ENCODE measurements at places on chromosomes 11 and 22.

- DNase-seq, result no peak
Measured at GRCh38 chr11:70541176-70541575, 142.8 kb downstream of the CTTN start.

GRCh38 chr22:21055880-21056319 lies 10.2 kb downstream of the LRRC74B start:
- DNase-seq, result no peak

DNA sequence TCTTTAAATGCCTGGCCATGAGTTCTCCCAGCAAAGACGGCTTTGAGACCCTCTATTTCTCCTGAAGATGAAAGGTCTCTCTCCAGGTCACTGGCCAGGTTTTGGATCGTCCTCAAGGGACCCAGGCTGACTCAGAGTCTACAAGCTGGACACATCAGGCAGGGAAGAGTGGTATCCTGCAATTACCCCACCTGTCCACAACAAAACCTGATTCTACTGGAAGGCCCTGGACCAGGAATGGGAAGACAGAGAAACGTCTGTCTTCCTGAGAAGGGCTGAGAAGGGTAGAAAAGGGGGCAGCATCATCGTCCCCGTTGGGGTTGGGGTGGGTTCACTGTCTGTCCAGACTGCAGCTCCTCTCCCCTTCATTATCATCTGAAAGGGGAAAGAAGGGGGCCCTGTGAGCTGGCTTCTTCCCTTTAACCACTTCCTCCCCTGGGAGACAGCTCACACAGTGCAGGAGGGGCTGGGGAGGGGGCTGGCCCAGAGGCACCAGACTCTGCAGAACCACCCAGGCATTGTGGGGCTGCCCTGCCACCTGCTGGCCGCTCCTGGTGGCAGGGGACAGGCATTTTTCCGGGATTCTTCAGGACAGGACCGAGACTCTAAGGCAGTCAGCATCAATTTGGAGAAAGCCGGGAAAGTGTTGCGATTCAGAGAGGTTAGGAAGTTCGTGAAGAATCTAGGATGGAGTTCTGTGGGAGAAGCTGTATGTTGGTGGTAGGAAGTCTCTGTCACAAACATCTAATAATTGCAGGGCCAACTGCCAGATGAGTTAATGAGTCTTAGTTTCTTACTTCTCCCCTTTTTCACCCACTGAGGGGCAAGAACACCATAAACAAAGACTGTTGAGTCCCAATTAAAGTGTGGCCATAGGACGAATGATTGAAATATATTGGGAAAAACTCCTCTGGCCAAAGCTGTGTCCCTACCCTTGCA lies 57.6 kb downstream of the SYN3 start:
- peak; percentile 67 for DNase-seq

- DNase-seq, result no peak
Measured at GRCh38 chr22:45413013-45413367, 409 bp downstream of the SMC1B start.

DNA sequence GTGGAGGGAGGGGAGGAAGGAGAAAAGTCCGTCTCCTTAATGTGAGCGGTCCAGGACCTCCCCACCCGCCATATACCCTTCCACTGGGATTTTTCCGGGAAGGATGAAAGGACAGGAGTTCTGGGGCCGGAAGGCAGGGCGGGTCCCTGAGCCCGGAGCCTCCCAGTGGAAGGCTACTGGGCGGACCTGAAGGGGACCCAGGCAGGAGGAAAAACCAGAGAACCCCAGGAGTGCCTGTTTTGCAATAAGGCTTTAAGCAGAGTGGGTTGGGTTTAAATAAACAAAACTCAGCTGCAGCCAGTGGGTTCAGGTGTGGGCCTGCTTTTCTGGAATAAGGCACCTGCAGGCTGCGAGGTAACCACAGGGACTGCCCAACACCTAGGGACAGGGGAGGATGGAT lies 1.7 kb upstream of the CELSR1 start:
- no peak for DNase-seq

DNA sequence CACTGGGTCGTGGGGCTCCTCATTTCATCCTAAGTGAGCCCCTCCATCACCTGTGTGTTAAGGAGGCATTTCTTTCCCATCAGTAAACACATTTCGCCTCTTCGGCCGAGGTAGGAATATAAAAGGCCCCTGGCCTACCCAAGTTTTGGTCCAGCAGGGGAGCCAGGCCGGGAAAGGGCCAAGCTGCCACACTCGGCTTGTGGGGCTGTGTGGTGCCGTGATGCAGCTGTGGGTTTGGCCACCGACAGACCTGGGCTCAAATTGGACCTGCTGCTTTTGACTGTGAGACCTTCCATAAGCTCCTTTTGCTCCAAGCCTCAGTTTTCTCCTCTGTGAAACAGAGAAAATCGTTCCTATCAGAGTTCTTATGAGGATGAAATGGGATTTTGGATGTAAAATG lies 771 bp downstream of the NDUFV1 start:
- no peak for DNase-seq

GRCh38 chr22:46993633-46994032 lies 231.2 kb downstream of the TBC1D22A start:
- no peak for DNase-seq

- DNase-seq, result peak; percentile 8
Measured at GRCh38 chr11:99370549-99371216, 349.9 kb downstream of the CNTN5 start.

DNA sequence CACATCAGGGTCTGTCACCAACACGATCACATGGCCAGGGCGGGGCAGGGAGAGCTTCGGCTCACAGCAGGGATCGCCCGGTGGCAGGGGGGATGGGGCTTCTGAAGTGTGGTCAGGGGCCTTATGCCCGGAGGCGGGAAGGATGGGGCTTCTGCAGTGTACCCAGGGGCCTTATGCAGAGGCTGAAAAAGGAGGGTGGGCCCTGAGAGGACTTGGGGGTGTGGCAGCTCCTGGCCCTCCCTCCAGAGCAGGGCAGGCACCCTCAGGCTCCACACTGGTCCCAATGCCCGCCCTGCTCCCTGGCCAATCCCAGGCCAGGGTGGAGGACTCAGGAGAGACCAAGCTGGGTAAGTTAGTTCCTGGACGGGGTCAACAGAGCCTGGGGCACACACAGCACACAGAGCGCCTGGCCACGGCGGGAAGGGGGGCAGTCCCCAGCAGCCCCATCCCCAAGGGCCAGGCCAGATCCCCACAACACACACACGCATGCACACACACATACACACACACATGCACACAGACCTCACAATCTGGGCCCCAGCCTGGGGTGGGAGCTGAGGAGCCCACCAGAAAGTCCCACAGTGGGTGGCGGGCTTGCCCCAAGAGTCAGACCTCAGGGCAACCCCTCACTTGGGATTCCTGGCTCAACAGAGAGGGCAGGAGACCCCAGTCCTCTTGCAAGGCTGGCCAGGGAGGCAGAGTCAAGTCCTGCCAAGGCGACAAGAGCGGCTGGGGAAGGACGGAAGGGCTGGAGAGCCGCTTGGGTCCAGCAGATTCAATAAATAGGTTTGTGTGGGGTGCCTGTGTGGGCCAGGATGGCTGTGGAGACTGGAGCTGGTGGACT lies 1.1 kb upstream of the CEND1 start:
- DNase-seq, result no peak

GRCh38 chr22:33919391-33920196 lies 682 bp downstream of the LARGE1 start:
- DNase-seq, result no peak

DNA sequence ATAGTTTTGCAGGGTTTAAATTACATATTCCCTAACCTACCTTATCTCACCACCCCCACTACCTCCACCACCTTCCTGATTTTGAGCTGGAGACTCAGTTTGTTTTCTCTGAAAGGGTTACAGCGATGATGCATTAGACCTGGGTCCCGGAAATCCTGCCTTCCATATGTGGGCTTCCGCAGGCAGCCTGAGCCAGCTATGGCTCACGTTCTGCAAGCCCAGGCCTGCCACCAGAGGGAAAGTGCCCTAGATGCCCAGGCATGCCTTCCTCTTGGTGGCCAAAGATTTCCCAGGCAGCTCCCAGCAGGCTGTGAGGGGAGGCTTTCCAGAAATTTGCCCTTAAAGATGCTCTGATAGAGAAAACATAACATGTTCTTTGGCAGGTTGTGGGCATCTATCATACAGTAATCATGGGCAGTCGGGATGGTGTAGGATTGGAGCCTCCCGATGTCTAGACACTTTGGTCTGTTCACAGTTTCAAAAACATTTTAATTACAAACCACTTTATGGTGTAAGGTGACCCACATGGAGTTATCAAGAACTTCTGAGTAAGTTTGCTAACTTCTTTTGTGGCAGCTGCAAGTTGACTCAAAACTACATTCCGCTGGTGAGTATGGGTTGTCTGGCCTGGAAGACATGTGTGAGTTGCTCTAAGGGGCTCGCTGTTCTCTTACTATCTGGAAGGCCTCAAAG lies 79.3 kb downstream of the MICAL2 start:
- no peak for DNase-seq

GRCh38 chr11:6200975-6201374 lies 2.0 kb downstream of the OR52W1 start:
- DNase-seq, result no peak

- DNase-seq, result no peak
Measured at GRCh38 chr22:24400726-24401596, 26.4 kb upstream of the ADORA2A start.

DNA sequence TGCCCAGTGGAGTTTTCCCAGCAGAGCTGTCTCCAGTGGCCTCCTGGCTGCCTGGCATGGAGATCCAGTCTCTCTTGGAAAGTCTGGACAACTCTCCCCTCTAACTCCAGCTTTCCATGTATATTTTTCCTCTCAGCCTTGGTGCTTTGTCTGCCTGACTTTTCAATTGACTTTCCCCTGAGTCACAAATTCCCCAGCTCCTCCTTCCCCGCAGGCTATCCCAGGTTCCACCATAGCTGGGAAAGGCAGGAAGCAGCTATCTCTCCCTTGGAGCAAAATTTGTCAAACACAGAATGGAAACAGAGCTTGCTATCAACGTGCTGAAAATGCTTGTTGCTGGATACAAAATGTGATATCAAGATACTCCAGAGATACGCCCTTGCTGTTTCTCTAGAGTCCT lies 384.8 kb downstream of the TMEM135 start:
- no peak for DNase-seq

DNA sequence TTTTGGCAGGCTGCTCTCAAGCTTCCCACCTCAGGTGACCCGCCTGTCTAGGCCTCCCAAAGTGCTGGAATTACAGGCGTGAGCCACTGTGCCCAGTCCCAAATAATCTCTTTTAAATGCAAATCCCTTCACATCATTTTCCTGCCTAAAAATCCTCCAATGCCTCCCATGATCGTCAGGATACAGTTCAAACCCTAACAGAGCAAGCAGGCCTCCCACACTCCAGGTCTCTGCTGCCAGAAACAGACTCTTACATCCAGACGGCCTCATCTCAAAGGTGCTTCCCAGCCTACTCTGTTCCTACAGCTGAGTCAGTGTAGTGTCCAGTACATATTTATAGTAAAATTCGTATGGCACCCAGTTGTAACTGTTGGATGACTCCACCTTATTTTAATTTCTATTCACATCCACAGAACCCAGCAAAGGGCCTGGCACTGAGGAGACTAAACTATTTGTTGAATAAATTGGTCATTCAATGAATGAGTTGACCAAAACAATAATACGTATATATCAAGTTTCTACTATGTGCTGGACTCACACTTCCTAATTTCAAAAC lies 8.2 kb downstream of the SIRT3 start:
- no peak for DNase-seq

- DNase-seq, result no peak
Measured at GRCh38 chr11:10926801-10927211, 69.0 kb upstream of the ZBED5 start.

GRCh38 chr11:7303146-7303545 lies 51.4 kb downstream of the SYT9 start:
- DNase-seq, result no peak

GRCh38 chr11:34174412-34175041 lies 69.1 kb downstream of the NAT10 start:
- DNase-seq, result peak; percentile 80

GRCh38 chr11:75782540-75783263 lies 14.1 kb downstream of the DGAT2 start:
- no peak for DNase-seq

DNA sequence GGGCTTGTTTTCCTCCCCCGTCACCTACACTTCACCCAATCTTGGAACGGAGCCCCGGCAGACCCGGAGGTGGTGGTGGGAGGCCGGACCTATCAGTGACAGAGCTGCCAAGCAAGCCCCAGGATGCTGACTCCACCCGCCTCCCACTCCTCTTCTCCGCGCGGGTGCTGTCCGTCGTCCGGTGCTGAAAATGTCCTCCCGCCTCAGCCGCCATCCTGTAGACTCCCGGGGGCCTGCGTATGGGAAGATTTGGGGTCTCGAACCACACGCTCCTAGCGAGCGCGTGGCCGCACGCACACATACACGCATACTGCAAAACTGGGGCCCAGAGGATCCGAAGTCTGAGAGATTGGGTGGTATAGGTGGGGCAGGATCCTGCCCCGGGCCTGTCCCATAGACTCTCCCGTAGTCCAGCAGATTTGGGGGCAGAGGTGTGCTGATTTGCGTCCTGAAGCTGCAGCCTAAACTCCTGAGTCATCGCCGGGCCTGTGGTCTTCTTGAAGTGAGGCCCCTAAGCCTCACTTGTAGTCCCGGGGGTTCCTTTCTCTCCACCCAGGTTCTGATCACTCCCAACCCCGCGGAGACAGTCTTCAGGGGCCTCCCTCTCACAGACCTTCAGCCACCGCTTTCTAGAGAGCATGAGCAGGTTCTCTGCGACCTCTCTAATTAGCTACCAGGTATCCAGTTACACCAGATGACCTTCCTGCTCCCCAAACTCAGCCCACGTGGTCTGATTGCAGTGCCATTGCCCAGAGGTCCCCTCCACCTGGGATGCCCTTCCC lies 796 bp upstream of the YIF1A start:
- DNase-seq, result peak; percentile 85

- no peak for DNase-seq
Measured at GRCh38 chr11:91857179-91857578, 367.4 kb upstream of the FAT3 start.

DNA sequence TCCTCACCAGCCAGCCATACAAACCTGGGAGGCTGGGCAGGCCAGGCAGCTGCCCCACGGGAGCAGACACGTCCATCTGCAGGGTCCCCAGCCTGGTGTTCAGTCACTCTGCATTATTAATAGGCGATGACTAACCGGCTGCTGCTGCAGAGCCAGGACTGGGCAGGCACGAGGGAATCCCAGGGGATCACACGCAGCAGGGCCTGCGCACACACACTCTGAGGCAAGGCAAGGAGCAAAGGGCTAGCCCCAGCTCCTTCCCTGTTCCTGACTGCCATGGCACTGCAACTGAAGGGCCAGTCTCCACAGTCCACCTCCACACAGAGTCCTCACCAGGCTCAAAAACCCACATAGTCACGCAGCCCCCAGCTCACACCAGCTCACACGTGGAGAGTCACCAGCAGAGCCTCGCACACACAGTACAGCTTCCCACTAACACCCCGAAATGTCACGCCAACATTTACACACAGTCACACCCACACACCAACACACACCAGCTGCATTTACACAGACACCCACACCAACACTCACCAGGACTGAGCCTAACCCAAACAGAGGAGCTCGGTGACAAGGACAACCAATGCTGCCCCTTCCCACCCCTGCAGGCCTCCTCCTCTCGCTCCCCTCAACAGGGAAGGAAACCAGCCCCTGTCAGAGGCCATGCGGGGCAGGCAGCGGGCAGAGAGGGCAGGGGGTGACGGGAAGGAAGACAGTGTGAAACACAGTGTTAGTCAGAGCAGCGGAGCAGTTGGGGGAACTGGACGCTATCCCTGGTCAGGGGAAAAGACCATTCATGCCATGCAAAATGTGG lies 47.3 kb downstream of the NRXN2 start:
- DNase-seq, result no peak
